ENCODE measurements at places on chromosomes 3 and 15.

DNA sequence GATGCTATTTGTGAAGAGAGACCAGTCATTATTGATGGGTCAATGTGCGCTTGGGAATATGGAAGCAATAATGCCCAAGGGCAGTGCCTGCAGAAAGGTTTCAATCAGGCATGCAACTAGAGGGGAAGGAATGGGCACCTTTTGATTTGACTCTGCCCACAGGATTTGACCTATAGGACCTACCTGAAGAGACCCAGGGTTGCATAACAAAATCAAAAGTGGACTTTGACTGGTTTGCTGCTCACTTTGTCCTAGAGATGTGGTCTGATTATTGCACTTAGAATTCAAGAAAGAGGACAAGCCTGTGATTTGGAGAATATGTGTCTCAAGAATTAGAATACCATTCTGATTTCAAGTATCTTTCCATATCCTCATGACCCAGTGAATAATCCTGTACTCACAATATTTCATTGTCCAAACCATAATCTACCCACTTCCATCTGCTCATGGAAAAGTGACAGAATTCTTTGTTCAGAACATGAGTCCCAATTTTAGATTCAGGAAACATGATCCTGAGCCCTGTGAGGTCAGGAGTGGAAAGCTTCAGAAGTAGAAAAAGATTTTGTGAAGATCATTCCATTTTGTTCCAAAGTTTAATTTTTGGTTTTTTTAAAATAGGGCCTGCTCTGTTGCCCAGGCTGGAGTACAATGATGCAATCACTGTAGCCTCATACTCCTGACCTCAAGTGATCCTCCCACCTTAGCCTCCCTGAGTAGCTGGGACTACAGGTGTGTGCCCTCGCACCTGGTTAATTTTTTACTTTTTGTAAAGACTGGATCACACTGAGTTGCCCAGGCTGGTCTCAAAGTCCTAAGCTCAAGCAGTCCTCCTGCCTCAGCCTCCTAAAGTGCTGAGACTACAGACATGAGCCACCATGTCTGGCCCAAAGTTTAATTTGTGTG lies 151.3 kb upstream of the NR2E3 start:
- DNase-seq, result no peak

- DNase-seq, result peak; percentile 95
Measured at GRCh38 chr3:125051715-125052581, 3.8 kb downstream of the HEG1 start.

DNA sequence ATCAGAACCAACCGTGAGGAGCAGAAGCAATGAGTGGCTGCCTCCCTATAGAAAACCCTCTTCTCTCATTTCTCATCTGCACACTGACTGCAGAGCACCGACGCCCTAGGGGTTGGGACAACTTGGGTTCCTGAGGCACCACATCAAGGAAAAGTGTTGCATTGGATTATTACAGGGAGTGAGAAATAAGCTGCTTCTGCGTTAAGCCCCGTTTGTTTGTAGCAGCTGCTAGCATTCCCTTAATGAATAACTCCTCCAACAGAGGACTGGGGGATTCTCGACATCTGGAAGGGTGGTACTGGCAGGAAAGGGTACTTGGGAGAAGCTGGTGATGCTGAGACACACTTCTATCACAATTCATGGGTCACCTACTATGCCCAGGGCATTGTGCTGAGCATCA lies 25.3 kb upstream of the AGBL1 start:
- no peak for DNase-seq

DNA sequence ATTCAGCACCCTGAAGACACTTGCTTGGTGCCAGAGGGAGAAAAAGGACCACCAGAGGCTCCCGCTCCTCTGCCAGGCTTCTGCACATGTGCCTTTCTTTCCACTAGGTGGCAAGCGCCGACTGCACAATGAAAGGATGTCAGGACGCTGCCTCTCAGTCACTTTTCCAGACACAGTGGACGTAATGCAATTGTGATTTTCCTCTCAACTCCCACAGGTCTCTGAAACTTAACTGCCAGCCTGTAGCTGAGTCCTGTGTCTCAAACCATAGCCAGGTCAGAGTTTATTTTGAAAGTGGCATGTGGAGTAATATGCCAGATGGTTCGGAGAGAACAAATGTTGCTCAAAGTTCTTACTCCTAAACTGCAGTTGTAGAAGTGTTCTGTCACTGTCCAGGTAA lies 162.9 kb downstream of the ITPR1 start:
- peak; percentile 79 for DNase-seq

DNA sequence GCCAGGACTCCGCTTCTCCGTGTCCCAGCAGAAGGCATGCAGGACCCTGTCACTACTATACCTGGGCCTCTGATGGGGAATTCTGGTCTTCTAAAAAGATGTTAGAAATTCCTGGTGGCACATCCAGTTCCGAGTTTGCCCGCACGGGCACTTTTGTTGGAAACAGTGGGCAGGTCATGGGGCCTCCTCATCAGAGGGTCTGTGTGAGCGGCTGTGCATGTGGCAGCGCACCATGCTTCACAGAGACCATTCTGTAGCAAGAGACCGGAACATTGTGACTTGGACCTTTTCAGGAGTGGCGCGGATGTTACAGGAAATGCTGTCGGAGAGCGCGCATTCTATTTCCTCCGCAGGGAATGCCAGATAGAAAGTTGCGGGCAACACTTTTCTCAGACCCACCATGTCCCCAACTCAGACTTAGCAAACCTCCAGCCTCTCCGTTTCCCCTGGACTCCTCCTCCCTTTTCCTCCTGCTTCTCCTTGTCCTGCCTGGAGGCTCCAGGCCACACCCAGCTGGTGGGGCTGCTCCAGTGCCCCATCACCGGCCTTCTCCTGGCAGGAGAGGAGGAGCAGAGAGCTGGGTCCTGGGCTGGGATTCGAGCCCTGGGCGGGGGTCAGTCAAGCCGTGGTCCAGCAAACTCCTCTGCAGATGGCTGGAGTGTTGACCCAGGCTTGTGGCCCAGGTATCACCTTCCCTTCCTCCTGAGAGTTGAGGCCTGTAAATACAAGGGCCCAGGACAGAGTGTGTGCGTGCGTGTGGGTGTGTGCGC lies 46.6 kb downstream of the KLF13 start:
- DNase-seq, result no peak

GRCh38 chr15:63997715-63998442 lies 48.4 kb downstream of the DAPK2 start:
- no peak for DNase-seq

GRCh38 chr15:84616235-84616634 lies 15.4 kb downstream of the ZSCAN2 start:
- no peak for DNase-seq

DNA sequence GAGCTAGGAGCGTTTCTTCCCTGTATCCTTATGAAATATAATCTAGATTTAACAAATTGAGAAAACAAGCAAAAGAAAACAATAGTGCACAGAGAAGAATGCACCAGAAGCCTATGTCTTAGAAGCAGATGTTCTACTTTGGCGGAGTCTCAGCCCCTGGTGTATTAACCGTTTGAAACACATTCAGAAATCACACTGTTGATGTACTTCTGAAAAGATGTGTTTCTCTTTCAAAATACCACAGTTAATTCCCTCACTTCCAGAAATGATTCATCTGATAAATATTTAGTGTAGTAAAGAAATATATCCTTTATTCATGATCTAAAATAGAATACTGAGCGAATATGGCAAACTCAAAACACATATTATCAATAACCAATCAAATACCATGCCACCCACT lies 77.7 kb downstream of the CBLB start:
- DNase-seq, result peak; percentile 76
